Stimulated activated CD4-positive, alpha-beta T cell treated with anti-CD3 and anti-CD28 coated beads, Interleukin-4, amount 100 ng/mL, for 4 hours (primary cell): ENCODE measurements at places on chromosomes 12 and 14.

- no peak for DNase-seq
Measured at GRCh38 chr12:103139876-103140275, 182.4 kb downstream of the ASCL1 start.

GRCh38 chr14:100887728-100888335 lies 15.7 kb downstream of the RTL1 start:
- no peak for DNase-seq

- no peak for DNase-seq
Measured at GRCh38 chr14:30822080-30822571, 52.2 kb upstream of the COCH start.

DNA sequence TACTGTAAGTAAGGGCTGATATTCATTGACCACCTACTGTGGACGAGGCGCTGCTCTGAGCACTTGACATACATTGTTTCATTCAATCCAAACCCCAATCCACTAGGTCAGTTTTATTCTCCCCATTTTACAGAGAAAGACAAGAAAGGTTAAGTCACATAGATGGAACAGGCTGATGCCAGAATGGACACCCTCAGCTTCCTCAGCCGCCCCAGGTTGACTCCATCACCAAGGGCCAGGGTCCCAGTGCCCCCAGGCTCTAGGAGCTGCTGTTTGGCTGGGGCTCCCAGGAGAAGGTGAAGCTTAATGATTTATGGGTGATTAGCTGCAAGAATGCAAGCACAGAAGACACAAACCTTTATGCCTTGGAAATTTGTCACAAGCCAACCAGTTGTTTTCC lies 671 bp upstream of the AQP2 start:
- DNase-seq, result no peak

- DNase-seq, result no peak
Measured at GRCh38 chr12:94071258-94071657, 77.1 kb upstream of the PLXNC1 start.
